HAP-1 (cell line): ENCODE measurements at places on chromosomes 7 and 10.

DNA sequence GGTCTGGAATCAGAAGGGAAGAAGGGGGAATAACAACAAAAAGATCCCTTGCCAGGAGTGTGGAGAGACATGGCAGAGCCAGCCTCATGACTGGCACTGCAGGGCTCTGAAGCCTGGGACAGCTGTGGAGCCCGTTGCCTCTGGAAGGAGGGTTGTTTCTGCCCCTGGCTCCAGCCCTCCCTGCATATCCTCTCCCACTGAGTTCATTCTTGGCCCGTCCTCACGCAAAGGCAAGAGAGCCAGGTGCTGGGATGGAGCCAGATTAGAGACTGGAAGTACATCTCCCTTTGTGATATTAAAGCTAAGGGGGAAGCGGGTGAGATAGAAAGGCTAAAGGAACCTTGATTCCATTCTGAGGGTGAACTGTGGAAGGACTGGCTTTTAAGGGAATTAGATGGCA, 141.5 kb upstream of the NPVF start:
- DNase-seq: no peak

DNA sequence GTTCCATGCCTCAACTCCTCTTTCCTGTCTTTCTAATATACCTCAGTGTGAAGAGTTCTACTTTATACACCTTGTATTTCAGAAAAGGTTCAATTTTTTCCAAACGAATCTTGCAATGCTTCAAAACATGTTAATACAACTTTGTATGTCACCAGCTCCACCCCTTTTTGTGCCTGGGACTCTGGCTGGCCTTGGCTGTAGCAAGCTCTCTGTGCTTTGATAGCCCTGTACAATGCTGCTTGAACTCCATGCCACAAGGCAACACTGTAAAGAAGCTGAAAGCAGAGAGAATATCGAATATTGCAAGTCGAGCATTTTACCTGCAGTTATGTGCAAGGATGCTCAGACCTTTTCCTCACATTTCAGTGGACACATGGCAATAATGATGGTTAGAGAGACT, 52.5 kb downstream of the PANK1 start:
- no peak for DNase-seq

GRCh38 chr7:17832820-17833355, 107.4 kb downstream of the SNX13 start:
- DNase-seq: no peak

- DNase-seq: no peak
Observed at GRCh38 chr7:155991470-155991869, 179.2 kb upstream of the SHH start.

- no peak for DNase-seq
Observed at GRCh38 chr7:134798155-134798554, 18.7 kb downstream of the CALD1 start.
